ENCODE measurements at places on chromosomes 11 and 22.

DNA sequence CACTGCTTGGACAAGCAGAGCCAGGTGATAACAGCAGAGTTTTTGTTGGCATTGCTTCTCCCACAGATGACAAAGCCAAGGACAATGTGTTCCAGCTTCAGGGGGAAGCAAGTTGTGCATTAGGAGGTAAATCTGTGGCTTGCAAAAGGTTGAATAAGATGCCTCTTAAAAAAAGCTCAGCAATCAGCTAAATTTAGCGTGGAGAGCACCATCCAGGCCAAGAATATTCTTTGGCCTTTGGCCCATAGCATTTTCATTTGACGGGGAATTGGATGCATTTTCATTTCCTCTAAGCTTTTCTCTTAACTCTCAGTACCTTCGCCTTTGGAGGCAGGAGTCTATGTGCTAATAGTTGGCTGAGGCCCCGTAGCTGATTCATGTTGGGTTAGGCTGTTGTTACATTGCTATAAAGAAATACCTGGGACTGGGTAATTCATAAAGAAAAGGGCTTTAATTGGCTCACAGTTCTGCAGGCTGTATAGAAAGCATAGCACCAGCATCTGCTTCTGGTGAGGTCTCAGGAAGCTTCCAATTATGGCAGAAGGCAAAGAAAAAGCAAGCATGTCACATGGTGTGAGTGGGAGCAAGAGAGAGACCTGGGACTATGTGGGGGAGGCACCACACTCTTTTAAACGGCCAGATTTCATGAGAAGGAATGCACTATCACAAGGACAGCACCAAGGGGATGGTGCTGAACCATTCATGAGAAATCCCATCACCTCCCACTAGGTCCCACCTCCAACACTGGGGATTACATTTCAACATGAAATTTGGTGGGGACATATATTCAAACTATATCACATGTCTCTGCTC lies 350.1 kb upstream of the C11orf87 start:
- no peak for DNase-seq

DNA sequence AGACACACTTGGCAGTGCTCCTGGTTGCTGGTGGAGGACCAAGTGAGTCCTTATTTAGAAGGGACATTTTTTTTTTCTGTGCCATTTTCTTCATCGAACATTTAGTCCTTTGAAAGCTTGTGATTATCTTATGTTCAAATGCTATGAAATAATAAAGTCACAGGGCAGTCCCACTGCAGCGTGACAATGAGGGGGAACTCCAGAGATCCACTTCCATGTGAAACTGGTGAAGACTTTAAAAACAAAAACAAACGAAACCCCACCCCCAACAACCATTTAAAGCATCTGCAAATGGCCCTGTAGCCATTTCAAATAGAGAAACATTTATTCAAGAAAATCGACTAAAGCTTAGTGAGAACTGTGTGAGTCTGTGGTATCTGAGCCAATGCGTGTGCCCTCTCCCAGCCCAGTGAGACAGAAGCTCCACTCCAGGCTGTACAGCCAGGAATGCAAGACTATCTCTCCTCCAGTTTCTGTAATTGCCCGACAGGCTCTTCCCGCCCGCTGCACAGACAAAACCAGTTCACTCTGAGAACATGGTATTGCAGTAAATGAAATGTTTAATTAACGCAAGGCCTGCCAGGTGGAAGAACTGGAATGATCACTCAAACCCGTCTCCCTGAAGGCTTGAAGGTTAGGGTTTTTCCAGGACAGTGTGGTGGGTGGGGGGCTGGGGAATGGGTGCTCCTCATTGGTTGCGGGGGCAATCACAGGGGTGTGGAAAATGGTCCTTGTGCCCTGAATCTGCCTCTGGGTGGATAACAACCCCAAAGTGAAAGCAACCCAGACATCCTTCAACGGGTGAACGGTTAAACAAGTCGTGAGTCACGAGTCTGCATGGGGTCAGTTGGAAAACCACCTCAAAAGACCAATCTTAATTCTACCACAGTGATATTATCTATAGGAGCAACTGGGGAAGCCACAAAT lies 8.4 kb downstream of the KRTAP5-6 start:
- no peak for DNase-seq

DNA sequence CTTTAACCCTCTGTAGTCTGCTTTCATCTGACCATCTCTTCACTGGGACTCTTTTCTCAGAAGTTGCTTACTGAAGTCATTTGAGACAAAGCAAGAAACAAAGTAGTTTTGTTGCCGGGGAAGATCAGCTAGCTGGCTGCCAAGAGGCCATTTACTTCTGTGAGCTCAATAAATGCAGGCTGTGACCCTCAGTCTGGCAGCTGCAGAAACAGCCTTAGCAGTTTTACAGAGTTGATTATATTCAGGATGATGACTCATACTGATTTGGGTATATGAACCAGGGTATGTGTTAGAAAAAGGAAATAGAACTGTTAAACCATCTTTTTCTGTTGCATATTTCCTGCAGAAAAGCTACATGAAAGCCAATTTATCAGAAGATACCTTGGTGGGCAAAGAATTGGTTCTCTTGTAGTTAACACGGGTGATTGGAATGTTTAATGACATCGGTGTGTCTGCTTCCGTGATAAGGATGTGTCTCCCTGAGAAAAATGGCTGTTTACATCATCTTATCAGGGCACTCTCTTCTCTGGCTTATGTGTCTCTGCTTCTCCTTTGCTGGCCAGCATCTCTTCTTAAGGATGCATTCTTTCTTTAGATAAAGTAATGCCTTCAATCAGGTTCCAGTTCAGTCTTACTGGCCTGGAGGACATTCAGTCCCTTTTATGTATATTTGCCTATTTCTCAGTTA lies 18.5 kb downstream of the FIBIN start:
- DNase-seq: no peak

GRCh38 chr11:70454197-70454767 lies 56.0 kb downstream of the CTTN start:
- no peak for DNase-seq

- DNase-seq: no peak
Observed at GRCh38 chr11:20041499-20041898, 118.8 kb downstream of the DBX1 start.

DNA sequence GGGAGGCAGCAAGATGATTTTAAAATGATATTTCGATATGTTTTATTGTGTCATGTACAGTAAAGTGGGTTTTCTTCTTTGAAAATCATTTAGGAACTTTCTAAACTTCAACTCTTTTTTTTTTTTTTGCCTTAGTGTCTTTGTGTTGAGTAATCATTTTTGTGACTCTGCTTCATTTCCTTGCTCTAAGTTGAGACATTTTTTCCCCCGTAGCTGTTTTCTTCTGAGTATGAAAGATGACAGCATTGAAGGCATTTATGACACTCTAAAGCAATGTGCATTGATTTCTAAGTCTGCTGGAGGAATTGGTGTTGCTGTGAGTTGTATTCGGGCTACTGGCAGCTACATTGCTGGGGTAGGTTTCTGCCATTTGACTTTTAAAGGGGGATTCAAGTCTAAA lies 23.5 kb downstream of the RRM1 start:
- DNase-seq: no peak

GRCh38 chr11:74225565-74225964 lies 54.5 kb downstream of the PPME1 start:
- DNase-seq: no peak

GRCh38 chr11:123377355-123377754 lies 52.7 kb upstream of the GRAMD1B start:
- no peak for DNase-seq

DNA sequence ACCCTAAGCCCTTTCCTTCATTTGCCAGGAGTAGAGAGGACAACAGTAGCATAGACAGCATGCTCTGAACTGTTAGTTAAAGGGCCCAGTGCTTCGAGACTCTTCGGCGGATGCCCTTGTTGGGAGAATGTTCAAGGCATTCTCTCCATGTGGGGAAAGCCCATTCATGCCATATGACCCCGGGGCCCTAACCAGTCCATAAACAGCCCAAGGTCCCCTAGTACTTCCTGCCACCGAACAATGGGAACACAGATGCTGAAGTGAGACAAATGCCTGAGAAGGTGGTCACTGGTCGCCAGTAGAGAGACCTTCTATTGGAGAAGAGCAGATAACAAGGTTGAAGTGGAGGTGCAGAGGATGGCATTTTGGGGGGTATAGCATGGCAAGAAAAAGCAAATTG lies 80.7 kb downstream of the FLI1 start:
- DNase-seq: no peak

- no peak for DNase-seq
Observed at GRCh38 chr11:13260201-13260962, 17.2 kb upstream of the BMAL1 start.

DNA sequence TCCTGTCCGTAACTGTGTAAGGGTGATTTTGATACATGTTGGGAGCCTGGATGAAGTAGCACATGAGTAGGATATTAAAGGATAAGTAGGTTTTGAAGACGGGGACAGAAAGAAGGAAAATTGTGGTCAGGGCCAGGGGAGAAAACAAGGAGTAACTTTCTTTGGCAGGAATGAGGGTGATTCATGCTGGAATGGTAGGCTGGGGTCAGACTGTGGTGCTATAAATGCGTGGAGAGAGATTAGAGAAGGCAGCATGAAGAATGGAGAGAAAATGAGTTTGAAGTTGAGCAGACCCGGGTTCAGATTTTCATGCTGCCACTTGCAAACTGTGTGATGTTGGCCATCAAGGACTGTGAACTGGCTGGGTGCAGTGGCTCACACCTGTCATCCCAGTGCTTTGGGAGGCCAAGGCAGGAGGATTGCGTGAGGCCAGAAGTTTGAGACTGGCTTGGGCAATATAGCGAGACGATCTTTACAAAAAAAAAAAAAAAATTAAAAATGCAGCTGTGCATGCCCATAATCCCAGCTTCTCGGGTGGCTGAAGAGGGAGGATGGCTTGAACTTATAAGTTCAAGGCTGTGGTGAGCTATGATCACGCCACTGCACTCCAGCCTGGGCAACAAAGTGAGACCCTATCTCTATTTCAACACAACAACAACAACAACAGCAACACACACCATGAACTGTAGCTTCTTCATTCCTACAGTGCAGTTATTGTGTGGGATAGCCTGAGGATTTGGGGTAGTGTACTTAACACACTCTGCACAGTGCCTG lies 22.3 kb downstream of the ZBTB16 start:
- DNase-seq: no peak

GRCh38 chr22:50178871-50179869 lies 6.5 kb upstream of the TRABD start:
- DNase-seq: no peak

DNA sequence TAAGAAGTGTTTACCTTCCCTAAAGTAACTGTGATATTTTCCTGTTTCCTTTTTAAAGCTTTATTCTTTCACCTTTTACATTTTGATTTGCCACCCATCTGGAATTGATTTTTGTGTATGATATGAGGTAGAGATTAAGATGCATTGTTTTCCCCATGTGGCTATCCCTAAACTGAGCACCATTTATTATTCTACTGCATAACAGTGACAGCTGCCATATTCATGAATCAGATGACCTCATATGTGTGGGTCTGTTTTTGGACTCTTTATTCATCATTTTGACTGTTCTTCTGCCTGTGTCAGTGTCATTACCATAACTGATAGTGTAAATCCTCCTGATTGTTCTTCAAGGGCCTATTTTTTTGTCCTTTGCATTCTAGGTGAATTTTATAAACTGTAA lies 50.8 kb downstream of the HIPK3 start:
- DNase-seq: no peak

GRCh38 chr11:19816040-19816439 lies 103.4 kb downstream of the NAV2 start:
- no peak for DNase-seq

DNA sequence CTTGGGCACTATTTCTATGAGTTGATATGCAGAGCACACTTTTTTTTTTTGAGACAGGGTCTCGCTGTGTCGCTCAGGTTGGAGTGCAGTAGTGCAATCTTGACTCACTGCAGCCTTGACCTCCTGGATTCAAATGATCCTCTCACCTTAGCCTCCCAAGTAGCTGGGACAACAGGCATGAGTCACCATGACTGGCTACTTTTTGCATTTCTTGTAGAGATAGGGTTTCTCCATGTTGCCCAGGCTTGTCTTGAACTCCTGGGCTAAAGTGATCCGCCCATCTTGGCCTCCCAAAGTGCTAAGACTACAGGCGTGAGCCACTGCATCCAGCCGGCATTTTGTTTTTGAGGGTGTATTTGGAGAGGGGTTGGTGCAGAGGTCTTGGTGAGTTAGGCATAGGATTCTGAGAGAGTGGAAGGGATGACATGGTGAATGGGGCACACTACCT lies 29.9 kb upstream of the MTCH2 start:
- no peak for DNase-seq

DNA sequence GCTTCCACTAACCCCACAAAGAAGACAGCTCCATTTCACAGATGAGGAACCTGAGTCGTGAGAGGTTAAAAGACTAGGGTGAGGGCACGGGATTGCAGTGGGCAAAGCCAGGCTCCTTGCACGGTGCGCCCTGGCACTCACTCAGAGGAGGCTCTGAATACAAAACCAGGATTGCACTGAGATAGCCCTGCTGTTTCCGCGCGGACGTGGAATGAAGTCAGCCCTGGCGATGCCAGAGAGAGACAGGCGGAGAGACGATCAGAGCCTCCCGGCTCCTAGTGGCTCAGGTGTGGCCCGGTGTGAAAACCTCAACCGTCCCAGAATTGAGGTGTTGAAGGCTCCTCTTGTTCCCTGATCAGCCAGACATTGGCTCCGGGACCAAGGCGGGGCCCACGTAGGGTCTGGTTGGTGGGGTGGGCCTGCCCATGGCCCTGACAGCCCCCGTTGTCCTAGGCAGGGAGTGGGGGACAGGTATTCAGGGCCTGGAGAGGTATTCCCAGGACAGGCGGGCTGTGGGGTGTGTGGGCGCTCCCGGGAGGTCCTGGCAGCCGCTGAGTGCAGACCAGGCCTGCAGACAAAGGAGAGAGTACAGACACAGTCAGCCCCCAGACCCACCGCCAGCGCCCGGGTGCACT lies 43.1 kb upstream of the LINC01488 start:
- DNase-seq: no peak

DNA sequence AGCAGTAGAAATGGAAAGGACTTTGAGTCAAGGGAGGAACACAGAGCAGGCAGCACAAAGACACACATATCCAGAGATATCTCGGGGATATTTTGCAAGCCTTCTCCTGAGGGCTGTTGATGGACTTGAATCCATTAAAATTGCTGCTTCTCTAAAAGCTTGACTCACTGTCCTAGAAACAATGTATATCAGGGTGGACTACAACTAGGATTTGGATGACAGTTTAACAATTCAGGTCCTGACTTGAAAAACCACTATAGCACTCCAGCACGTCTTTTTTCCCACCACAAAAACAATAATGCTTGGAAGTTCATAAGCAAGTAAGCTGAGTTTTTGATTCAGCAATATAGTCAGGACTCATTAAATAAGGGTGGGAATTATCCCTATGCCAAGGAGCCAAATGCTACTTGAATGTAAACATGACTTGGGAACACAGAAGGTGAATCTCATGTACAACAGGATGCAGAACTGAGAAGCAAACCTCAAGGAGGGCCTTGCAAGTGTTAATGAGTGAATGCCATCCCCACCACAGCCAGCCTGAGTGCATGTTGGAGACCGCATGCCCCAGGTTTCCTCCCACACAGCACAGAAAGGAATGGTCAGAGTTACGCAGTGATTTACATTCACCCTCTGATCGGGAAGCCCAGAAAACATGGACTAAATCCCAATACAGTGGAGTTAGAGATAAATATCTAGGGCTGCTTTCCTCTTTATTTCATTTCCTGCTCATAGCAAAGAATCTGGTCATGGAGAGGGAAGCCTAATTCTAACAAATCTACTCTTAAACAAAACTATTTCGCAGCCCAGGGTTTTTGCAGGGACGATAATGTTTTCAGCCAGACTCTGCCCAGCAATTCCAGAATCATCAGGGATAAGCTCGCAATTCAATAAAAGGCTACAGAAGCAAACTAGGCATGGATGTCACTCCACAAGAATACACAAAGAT lies 98.4 kb upstream of the OR9G4 start:
- DNase-seq: no peak

- no peak for DNase-seq
Observed at GRCh38 chr22:17213976-17214375, 5.3 kb downstream of the ADA2 start.

GRCh38 chr11:61851113-61851899 lies 23.2 kb downstream of the FADS2 start:
- DNase-seq: no peak

All from activated CD8-positive, alpha-beta memory T cell treated with anti-CD3 and anti-CD28 coated beads for 4 hours (primary cell).